ENCODE measurements at places on chromosomes 3 and 15. TPM values are rescaled to one million over a fixed set of nuclear protein-coding genes. Genes with fewer than 3 reads are reported as not detected.

- no peak overlapping the region for H3K4me3 ChIP-seq
- H3K36me3 ChIP-seq: peaks cover 4% of the 10 kb centered on the region
- H3K4me1 ChIP-seq: no peaks in the 10 kb centered on the region
- H3K27me3 ChIP-seq: no peaks in the 10 kb centered on the region
Observed at GRCh38 chr3:45497963-45498362, 96.6 kb upstream of the LIMD1 start.

- no peaks in the 10 kb centered on the region for H3K27me3 ChIP-seq
- H3K4me3 ChIP-seq: no peak overlapping the region
- H3K27ac ChIP-seq: no peak overlapping the region
Observed at GRCh38 chr3:94875149-94875548, 812.3 kb downstream of the NSUN3 start.

The SEMA5B gene
- not detected for total RNA-seq

DNA sequence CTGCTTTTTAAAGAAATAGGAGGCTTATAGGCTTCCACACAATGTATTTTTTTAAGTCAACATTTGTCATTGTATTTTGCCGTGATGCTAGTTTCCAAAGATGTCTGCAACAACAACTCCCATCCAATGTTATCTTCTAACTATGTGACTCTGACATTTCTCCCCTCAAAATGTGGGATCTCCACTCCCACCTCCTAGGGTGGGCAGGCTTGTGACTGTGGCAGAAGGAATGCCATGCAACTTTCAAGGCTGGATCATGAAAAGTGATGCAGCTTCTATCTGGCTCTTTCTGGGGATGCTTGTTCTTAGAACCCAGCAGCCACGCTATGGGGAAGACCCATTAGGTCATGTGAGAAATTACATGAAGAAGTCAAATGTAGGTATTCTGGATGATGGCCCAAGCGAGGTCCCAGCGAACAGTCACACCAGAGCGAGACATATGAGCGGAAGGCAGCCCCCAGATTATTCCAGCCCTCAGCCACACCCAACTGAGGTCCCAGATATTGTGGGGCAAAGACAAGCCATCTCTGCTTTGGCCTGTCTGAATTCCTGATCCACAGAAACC is 124.3 kb downstream of the BDH1 start:
- peak overlapping the region; percentile 66 for H3K27ac ChIP-seq
- no peaks in the 10 kb centered on the region for H3K27me3 ChIP-seq
- H3K4me1 ChIP-seq: peaks cover 57% of the 10 kb centered on the region
- H3K4me3 ChIP-seq: no peak overlapping the region
- H3K36me3 ChIP-seq: no peaks in the 10 kb centered on the region

DNA sequence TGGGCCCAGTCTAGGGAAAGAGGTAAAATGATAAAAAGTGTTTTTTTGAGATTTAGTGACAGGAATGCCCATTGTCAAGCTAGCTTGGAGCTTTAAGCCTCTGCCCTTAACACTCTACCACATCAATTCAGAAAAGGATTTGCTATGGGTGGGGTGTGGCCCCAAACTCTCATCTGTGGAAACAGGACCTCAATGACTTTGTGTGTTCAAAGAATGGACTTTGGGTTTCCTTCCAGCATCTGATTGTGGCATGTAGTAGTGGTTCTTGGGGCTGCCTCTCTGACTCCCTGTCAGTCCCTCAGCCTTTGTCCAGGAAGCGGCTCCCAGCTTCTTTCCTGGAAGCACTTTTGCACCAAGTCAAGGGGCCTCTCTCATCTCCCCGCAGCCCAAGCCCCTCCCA is 56.1 kb downstream of the CCNL1 start:
- no peak overlapping the region for H3K4me3 ChIP-seq
- peaks cover 22% of the 10 kb centered on the region for H3K4me1 ChIP-seq
- H3K27me3 ChIP-seq: no peaks in the 10 kb centered on the region
- no peaks in the 10 kb centered on the region for H3K36me3 ChIP-seq
- H3K27ac ChIP-seq: no peak overlapping the region
